ENCODE measurements at places on chromosomes 11 and 22.

DNA sequence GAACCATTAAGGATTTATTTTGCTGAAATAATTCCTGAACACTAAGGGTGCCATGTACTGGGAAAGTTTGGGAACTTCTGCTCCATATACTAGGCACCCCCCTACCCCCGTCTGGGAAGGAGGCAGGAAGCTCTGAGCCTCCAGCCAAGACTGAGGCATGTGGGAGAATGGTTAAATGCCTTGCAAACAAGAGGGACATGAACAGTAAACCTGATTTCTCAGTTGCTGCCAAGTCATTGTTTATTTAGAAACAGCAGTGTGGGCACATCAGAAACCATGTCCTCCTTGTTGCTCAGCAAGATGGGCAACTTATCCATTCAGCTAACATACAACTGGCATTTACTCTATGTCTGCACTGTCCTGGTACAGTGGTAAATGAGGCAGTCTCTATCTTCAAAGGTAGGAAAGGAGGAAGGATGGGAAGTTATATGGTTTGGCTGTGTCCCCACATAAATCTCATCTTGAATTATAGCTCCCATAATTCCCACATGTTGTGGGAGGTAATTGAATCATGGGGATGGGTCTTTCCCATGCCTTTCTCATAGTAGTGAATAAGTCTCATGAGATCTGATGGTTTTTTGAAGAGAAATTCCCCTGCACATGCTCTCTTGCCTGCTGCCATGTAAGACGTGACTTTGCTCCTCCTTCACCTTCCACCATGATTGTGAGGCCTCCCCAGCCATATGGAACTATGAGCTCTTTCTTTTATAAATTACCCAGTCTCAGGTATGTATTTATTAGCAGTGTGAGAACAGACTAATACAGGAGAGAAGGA, 459.1 kb downstream of the MIAT start:
- no peak for DNase-seq

DNA sequence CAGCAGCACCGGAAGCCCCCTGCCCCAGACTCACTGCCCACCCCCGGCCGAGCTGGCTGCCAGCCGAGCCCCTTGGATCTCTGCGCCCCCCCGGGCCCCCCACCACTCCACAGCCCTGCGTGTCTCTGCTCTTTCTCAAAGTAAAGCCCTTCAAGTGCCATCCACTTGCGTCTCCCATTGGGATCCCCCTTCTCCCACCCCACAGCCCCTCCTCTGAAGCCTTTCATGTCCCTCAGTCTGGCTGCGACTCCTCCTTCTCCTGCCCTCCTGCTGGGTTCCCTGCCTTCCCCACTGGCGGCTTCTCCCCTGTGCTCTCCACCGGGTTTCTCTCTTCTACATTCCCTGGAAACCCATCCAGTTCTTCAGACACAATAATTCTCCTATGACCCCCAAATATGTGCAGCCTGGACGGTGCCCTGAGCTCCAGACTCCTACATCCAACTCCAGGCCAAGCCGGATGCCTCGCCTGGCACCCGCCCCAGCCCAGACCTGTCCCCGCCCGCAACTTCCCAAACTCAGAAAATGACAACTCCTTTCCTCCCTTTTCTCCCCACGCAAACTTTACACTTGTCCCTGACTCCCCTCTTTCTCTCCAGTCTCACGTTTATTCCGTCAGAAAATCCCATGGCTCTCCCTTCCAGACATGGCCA, 108.9 kb downstream of the WNT7B start:
- no peak for DNase-seq

- no peak for DNase-seq
These were observed 19.7 kb upstream of the GLYATL1 start for GRCh38 chr11:58919561-58919960.

- DNase-seq, result no peak
These were observed 8.9 kb downstream of the OLFML1 start for GRCh38 chr11:7494086-7494745.

DNA sequence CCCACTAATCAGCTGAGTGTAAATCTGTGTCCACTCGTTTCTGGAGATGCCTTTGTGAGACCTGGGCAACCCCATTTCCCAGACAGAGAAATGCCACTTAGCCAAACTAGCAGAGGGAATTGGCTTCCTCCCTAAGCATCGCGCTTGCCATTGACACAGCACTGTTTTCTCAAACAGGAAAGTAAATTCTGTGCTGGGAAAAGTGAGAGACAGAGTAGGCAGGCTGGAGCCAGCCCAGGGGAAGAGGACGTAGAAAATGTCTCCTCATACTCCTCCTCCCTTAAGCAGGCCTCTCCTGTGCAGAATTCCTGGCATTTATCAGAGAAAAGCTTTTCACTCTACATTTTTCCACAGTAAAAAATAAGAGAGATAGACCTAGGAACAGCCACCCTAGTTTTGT, 99.1 kb upstream of the AMOTL1 start:
- DNase-seq, result no peak
